Renal cortex interstitium (tissue), 15 donors: ENCODE measurements at places on chromosomes 3 and 15. TPM values are rescaled to one million over a fixed set of nuclear protein-coding genes. Genes with fewer than 3 reads are reported as not detected.

- no peak for DNase-seq
Observed at GRCh38 chr3:37609181-37610110, 252.2 kb upstream of the CTDSPL start.

GRCh38 chr3:28252001-28252431, 10.6 kb downstream of the CMC1 start:
- DNase-seq, result no peak

KBTBD13 gene
- 0.12 TPM for polyA plus RNA-seq

TMEM158 gene
- polyA plus RNA-seq, result 7.8 TPM

DNA sequence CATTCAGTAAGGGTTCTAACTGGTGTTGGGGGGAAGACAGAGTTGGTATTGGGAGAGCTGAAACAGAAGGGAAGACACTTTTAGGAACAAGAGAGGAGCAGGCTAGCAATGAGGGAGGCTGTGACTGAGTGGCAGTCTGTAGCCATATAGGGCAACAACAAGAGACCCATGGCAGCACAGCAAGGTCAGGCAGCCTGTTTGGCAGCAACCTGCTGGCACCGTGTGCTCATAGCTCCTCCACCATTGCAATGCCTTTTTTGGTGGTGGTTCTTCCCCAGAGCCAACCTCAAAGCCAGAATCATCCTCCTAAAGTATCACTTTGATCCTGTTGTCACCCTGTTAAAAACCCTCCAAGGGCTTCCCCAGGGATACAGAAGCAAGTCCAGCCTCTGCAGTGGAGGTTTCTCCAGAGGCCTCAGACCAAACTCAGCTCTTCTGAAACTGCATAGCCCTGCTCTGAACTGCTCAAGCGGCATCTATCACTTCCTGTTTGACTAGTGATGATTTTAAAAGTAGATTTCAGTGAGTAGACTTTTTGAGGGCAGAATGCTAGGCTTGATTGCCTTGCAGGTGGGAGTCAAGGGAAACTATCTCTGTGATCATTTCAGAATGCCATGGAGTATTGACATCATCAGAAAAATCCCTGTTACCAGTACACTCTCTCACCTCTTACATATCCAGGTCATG, 176.9 kb downstream of the STAC start:
- DNase-seq, result no peak

NR2E3 gene
- 0.45 TPM for polyA plus RNA-seq

- no peak for DNase-seq
Observed at GRCh38 chr15:90184786-90185704, 16.1 kb upstream of the SEMA4B start.

DNA sequence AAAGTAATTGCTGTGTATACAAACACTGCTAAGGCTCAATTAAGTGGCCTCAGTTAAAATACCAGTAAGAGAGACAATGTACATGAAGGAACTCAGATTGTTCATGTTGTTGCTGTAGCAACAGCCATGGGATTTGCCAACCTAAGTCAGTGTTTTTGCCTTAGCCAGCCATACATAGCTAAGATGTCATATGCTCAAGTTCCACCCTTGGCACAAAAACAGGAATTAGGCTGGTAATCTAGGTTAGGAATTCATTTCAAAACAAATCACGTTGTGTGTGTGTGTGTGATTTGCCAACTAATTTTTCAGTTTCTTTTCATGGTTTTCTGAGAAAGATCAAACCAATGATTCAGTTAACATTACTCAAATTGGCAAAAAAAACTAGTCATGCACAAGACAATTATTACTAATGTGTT, 143.7 kb upstream of the KCNMB2 start:
- DNase-seq, result no peak

KCNMB2 gene
- polyA plus RNA-seq, result 28.5 TPM

GRCh38 chr3:124258057-124258500, 266.2 kb upstream of the ROPN1 start:
- peak; percentile 51 for DNase-seq

CPEB1 gene
- 2.6 TPM for polyA plus RNA-seq

- DNase-seq, result no peak
Observed at GRCh38 chr3:140292684-140293083, 357.7 kb downstream of the CLSTN2 start.

BCL2A1 gene
- polyA plus RNA-seq, result 0.19 TPM

DNA sequence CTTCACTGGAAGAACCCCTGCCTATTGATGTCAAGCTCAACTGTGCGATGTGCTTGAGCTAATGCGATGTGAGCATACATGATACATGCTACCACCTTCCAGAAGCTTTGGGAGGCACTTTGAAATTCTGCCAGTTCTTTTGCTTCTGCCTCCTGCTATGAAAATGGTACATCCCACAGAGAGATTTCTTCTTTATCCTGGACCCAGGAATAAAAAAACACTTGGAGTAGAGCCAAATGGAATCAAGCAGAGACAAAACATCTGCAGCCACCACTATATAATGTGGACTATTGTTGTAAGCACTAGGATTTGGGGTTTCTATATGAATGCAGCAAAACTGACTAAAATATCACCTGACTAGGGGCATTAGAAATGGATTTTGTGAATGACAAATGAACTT, 119.9 kb upstream of the GAP43 start:
- no peak for DNase-seq

GRCh38 chr3:63192248-63192647, 85.9 kb upstream of the SYNPR start:
- DNase-seq, result no peak

DNA sequence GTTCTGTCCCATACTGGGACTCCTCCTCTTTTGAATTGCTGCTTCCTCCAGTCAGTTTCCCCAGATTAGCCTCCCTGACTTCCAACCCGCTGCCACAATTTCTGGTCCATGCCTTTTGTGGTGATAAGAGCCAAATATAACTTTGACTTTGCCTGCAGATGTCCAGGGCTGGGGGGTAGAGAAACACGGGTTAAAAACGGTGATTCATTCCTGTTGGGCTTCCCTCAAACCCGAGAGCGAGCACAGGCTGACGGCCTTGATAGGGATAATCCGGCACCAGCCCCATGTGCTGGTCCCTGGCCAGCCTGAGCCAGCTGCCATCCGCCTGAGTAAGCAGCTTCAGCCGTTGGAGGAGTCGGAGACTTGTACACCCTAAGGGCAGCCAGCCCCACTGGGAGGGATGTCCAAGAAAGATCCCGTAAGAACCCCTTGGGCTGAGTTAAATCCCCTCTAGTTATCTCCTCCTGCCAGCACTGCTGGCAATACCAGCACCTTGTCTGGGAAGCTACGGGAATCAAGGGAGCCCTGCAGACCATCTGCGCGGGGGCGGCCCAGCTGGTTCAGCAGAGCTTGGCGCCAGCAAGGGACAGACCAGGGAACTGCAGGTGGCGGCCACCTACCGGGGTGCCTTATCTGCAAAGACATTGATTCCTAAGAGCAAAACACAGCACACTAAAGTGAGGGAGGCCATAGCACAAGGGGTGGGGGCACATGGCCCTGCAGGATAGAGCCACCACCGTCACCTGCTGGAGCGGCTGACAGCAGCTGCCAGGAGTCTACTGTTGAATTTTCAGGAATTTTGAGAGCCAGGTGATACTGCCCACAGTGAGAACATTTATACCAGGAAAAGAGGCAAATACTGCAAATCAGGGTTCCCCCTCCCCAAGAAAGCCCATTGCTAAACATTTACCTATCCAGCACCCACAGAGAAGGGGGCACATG, 18.1 kb downstream of the CSPG4 start:
- no peak for DNase-seq

- no peak for DNase-seq
Observed at GRCh38 chr15:81427176-81427575, 53.2 kb upstream of the TMC3 start.

GRCh38 chr3:168289471-168290008, 193.8 kb upstream of the GOLIM4 start:
- DNase-seq, result no peak

DNA sequence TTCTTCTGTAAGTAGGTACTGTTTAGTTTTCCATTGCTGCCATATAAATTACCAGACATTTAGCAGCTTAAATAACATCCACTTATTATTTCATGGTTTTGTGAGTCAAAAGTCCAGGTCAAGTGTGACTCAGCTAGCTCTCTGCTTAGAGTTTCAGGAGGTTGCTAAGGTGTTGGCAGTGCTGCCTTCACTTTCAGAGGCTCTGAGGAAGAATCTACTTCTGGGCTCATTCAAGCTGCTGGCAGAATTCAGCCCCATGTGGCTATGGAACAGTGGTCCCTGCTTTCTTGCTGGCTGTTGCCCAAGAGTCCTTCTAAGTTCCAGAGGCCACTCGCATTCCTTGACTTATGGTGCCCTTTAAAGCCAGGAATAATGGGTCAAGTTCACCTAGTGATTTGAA, 4.5 kb downstream of the CFAP44 start:
- no peak for DNase-seq

GRCh38 chr3:170644711-170645110, 58.8 kb upstream of the SLC7A14 start:
- DNase-seq, result no peak

- no peak for DNase-seq
Observed at GRCh38 chr3:125645616-125646015, 50.3 kb upstream of the OSBPL11 start.

ATP10A gene
- polyA plus RNA-seq, result 2.9 TPM

DNA sequence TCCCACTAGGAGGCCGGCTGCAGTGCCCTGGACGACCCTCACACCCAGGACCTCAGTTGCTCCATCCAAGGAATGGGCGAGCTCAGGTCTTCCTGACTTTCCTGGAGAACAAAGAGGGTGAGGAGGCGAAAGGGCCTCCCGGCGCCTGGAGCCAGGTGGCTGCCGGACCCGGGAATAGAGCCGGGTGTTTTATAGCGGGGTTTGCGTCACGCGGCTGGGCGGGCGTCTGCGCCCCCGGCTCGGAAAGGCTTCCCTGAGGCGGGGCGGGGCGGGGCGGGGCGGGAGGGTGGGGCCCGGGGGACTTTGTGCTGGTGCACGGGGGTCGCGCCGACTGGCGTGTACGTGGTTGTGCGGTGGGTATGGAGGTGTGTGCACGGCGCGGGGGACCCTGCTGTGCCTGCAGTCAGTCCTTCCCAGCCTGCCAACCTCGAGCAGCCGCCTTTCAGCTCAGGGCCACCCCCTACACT, 4.6 kb upstream of the PRKCD start:
- DNase-seq, result no peak

DNA sequence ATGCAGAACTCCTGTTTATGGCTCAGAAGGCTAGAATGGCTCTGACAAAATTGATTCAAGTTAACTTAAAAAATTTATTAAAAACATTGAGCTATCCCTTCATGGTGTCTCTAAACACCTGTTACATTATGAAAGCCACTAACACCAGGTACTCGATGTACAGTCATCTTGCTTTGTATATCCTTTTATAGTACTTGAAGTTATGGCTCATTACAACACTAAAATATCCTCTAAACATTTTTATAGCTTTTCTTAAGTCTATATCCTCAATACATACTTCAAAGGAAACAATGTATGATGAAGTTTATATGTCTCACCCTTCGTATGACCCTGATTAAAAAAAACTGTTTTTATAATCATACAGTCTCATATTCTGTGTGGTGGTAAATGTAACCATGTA, 38.2 kb downstream of the SLITRK3 start:
- DNase-seq, result no peak

ALDH1A2 gene
- polyA plus RNA-seq, result 239 TPM

DNA sequence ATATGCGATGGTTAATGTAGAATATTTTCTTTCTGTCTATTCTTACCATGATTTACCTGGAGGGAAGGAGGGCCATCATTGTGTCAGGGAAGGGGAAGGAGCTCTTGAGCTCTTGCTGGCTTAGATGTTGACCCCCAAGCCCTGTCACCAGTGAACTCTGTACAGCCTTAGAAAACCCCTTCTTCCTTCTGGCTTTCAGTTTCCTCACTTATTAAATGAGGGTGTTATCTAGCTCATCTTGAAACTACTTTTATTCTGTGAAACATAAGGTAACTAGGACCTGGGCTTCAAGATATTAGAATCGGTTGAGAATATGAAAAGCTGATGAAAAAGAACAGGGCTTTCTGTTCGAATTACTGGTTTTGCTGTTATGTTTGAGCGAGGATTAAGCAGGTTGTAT, 25.1 kb upstream of the UTS2B start:
- DNase-seq, result no peak

SEMA3B gene
- 95.4 TPM for polyA plus RNA-seq

SYNPR gene
- 0.11 TPM for polyA plus RNA-seq

GRCh38 chr3:172106037-172106954, 66.9 kb downstream of the FNDC3B start:
- no peak for DNase-seq

GRCh38 chr3:141959589-141960554, 83.4 kb downstream of the ATP1B3 start:
- no peak for DNase-seq

DNA sequence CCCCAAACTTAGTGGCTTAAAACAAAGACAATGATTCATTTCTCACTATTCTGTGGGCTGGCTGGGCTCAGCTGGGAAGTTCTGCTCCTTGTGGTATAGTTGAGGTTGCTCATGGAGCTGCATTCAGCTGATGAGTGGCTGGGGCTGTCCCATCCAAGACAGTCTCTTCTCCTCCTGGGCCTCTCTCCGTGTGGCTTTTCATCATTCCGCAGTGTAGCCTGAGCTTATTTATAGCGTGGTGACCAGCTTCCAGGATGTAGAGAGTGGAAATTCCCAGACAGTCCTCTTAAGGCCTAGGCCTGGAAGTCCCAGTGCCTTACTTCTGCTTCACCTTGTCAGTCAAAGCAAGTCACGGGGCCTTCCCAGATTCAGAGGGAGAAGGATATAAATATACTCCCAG, 136.7 kb upstream of the DAZL start:
- no peak for DNase-seq

DNA sequence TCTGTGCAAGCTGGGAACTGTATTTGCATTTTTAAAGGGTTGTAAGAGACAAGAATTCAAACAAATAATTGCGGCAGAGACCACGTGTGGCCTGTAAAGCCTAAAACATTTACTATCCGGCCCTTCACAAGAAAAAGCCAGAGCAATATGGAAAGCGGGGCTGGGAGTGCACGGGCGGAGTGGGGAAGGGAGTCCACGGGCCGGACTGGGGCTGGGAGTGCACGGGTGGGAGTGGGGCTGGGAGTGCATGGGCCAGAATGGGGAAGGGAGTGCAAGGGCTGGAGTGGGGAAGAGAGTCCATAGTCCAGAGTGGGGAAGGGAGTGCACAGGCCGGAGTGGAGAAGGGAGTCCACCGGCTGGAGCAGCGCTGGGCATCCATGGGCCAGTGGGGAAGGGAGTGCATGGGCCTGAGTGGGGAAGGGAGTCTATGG, 41.2 kb downstream of the KLF15 start:
- DNase-seq, result no peak

DNA sequence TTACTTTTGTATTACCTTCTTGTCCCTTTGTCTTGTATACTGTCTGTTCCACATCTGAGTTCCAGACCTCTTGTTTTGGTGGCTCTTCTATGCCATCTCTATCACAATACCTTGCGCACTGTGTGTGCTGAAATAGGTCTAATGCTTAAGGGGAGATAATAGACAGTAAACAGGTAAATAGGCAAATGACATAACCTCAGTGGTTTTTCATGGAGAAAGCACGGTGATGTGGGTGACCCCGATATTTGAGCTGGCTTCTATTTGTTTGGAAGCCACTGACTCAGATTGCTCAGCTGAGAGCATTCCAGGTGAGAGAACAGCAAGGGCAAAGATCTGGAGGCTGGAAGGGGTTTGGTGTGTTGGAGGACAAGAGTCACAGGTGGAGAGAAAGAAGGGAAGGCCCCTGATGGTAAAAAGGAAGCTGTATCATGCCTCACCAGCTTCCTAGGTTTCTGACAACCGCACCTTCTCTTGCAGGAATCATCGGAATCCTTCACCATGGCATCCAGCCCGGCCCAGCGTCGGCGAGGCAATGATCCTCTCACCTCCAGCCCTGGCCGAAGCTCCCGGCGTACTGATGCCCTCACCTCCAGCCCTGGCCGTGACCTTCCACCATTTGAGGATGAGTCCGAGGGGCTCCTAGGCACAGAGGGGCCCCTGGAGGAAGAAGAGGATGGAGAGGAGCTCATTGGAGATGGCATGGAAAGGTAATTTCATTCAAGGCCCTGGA, 795 bp downstream of the MCM2 start:
- no peak for DNase-seq

- no peak for DNase-seq
Observed at GRCh38 chr3:167913219-167913835, 177.8 kb downstream of the SERPINI1 start.
